Omental fat pad (tissue), 4 donors: ENCODE measurements at places on chromosomes 12 and 14.

DNA sequence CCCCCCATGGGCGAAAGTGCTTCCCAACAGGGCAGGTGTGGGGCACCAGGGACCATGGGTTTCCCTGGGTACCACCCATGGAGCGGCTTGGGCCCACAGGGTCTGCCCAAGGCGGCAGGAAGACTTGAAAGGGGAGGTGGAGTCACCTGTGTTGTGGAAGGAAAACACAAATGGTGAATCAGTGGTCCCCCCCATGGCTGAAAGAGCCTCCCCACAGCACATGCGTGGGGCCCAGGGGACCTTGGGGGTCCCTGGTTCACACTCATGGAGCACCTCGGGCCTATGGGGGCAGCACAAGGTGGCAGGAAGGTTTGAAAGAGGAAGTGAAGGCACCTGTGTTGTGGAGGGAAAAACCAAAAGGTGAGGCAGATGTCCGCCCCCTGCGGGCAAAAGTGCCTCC lies 581.9 kb downstream of the ALG10 start:
- DNase-seq = no peak

- no peak for DNase-seq
These were observed 211.5 kb downstream of the PRKD1 start for GRCh38 chr14:29716150-29716549.

- DNase-seq = no peak
These were observed 231.9 kb downstream of the C12orf75 start for GRCh38 chr12:105562199-105562971.

GRCh38 chr12:131063413-131063812 lies 109.7 kb downstream of the ADGRD1 start:
- DNase-seq = no peak
